Femur (tissue), 1 donor: ENCODE measurements at places on chromosomes 7 and 10.
A peak's percentile ranks its signal among the peaks of the same experiment; 100 is the strongest.

GRCh38 chr7:124088590-124088989 is 55.7 kb upstream of the TMEM229A start:
- no peak for DNase-seq

DNA sequence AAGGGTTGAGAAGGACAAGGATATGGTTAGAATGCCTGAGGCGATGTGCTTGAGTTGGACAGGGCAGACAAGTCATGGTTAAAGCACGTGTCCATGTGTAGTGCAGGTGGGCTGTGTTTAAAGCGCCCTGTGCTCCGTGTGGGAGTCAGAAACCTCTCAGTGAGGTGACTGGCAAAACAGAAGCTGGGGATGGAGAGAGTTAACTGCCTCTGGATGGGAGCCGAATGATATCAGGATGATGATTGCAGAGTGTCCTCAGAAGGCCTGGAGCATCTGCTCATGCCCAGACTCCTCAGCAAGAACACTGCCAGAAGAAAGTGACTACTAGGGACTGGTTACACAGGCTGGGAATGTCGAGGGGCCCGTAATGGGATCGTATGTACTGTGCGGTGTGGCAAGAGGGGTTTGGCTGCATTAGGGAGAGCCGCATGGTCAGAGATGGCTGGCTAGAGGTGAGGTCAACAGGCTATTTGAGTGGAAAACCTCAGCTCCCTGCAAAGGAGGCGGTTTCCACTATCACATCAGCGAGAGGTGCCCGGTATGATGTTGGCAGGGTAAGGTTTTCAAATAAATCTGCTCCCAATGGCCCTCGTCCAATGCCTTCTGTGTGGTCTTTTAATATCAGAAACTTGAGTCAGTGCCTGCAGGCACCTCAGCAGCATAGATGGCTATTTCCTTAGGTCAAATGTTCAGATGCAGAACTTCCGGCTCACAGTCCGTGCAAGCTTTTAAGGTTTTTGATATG is 26.1 kb upstream of the MRC1 start:
- no peak for DNase-seq

- no peak for DNase-seq
Measured at GRCh38 chr7:98054585-98054984, 52.1 kb upstream of the LMTK2 start.

DNA sequence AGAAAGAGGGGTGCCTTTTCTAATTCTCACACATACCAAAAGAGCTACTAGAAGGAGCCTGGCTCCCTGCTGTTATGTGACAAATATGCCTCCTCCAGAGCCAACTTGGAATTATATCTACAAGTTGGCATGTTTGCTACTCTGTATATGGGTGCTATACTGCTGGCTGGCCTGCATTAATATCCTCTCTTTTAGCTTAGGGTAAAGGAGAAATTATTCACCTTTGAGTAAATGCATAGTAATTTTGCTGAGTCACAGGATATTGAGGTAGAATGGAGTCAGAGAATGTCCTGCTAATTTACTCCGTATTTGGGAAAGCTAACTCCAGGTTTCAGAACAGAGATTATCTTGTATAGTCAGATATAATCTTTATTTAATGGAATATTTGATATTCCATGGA is 24.2 kb upstream of the LIPN start:
- no peak for DNase-seq

DNA sequence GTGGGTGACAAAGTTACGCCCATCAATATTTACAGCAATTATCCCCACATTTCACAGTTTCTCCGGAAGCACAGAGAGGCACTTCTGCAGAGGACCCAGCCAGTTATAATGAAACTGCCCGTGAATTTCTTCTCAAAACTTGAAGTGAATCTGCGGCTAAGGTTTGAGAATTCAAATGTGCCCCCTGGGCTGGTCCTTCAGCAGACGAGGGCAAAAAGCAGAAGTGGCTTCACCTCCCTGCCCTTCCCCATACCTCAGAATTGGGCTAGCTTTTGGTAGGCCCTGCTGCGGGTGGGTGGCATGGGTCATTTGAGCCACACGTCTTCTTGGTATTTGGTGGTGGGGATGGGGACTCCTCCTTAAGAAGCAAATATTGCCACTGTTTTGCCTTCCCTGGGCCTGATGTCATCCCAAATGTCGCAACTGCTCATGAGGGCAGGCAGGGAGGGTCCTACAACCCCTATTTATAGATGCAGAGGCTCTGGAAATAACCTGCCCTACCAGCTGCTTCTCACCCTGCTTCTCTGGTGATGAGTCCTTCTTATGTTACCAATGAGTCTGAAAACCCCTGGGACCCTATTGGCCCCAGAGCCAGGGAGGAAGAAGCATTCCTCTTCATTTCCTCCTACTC is 16.6 kb upstream of the WDFY4 start:
- DNase-seq: no peak

- no peak for DNase-seq
Measured at GRCh38 chr10:113555751-113556150, 2.9 kb downstream of the HABP2 start.

DNA sequence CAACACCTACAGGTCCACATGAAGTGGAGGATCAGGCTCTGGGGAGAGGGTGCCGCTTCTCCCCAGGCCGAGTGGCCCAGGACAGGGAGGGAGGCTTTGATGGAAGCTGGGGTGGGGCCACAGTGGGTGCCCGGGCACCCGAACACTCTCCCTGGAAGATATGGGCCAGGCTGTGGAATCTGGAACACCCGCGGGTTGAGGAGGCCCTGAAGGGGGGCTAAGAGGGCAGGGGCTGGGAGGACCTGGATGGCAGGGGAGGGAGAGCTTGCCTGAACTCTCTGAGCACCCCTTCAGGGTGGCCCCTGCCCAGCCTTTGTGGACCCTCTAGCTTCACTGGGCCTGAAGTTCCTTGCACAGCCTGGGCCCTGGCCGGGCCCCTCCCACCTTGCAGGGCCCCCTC is 4.5 kb upstream of the NKX6-2 start:
- no peak for DNase-seq

DNA sequence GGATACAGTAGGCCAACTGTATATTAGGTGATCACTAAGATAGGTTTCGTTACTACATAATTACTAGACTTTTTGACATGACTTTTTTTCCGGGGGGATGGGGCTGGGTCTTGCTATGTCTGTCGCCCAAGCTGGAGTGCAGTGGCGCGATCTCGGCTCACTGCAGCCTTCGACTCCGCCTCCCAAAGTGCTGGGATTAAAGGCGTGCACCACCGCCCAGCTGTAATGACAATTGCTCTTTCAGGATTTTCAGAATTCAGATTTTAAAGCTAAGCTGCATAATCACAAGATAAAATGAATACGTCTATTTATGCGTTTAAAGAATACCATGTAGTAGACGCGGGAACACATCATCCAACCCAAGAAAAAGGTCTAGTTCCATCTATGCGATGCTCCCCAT is 982 bp downstream of the IDI1 start:
- peak; percentile 32 for DNase-seq

- DNase-seq: no peak
Measured at GRCh38 chr7:7175075-7175695, 7.2 kb upstream of the C1GALT1 start.

DNA sequence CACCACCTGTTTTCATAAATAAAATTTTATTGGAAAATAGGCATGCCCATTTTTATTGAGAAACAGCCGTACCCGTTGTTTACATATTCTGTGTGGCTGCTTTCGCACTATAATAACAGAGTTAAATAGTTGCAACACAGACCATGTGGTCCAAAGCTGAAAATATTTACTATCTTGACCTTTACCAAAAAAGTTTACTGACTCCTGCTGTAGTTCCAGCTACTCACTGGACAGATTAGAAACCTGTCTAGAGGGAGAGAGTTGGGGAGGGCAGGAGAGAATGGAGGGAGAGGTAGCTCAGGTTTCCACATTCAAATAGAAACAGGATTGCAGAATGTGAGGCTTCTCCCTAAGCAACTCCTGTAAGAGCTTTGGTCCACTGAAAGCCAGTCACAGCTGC is 55.1 kb upstream of the GLCCI1 start:
- no peak for DNase-seq

- DNase-seq: no peak
Measured at GRCh38 chr10:77898323-77899079, 28.1 kb downstream of the DLG5 start.

GRCh38 chr10:84194424-84195043 is at the start of gene CDHR1:
CDHR1 (plus strand) TSS chr10:84194537; CDS start chr10:84194761, 224 bp downstream.
- no peak for DNase-seq
